ENCODE measurements at places on chromosomes 6 and 20. TPM values are rescaled to one million over a fixed set of nuclear protein-coding genes. Genes with fewer than 3 reads are reported as not detected.

- DNase-seq, result no peak
Measured at GRCh38 chr6:2111162-2111677, 134.2 kb downstream of the GMDS start.

GRCh38 chr6:85580878-85581267, 12.8 kb downstream of the SNX14 start:
- no peak for DNase-seq

DNA sequence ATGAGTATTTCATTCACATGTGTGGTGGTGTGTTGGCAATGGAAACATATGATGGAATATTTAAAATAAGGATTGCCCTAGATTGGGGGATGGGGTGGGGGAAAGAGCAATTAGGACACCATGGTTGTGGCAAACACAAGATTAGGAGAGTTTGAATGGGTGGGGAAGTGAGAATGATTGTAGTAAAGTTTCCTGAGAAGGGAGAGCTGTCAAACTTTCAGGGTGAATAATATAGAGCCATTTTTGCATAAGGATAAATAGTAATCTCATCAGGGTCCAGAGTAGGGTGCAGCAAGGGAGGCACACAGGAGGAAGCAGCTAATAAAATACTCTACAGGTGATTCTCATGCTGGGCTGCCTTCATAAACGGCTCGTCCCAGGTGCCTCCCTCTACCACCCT, 294.9 kb upstream of the MARCKS start:
- no peak for DNase-seq

MYB gene
- 0.11 TPM for polyA plus RNA-seq

TFAP2D gene
- polyA plus RNA-seq, result not detected

ADGRF5 gene
- polyA plus RNA-seq, result not detected

DNA sequence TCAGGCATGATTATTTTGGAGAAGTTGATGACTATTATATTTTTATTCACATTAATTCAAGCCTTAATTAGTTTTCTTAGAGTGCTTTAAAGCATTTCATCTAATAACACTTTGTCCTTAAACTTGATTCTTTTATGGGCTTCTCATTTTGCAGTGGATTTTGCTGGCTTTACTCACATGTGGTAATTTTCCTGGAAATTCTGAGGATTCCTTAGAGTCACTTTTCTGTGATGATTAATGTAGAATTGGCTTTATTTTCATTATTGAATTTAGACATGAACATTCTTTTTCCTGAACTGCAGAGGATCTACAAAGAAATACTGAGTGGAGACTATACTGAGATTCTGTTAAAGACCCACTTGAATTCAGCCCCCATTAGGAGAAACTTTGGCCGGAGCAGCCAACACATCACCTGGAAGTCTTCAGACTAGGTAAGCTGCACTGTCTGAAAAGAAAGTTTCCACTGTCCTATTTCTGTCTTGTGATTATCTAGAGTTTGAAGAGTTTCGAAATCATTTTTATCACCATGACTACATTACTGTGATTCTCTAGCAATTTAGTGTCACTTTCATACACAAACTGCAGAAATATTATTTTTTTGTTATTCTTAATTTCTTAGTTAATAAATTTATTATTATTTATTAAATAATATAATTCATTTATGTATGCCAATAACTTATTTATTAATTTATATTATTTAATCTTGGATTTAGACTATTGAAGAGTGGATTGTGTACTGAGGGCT, 1.9 kb downstream of the RFPL4B start:
- DNase-seq, result no peak

DNA sequence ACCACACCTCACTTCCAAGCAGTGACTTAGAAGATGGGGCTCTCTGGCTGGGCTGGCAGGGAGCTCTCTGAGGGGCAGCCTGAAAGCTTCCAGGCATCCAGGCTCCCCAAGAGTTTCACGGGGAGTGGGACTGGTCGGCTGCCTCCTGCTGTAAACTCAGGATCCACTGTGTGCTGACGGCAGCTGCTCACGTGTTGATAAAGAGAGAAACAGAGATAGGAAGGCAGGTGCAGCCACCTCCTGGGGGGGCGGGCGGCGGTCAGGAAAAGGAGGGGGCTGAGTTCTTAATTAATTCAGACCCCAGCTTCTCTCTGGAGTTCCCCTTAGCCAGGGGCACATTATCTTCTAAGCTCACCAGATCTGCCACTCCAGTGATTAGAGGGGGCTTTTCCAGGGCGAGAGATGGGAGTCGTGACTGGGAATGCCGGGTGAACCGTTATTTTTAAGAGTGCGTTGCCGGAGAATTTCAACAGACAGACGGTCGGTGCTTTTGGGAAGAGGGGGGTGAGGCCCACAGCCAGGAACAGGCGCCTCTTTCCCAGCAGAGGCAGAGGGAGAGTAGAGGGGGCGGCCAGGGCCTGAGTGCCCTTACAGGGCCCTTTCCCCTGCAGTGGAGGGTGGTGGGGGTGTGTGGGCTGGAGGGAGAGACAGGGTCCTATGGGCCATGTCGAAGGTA, 70.9 kb downstream of the CD40 start:
- no peak for DNase-seq

GRCh38 chr6:39330057-39330456, 7.6 kb upstream of the KCNK16 start:
- no peak for DNase-seq
